ENCODE measurements at places on chromosomes 2 and 18.

DNA sequence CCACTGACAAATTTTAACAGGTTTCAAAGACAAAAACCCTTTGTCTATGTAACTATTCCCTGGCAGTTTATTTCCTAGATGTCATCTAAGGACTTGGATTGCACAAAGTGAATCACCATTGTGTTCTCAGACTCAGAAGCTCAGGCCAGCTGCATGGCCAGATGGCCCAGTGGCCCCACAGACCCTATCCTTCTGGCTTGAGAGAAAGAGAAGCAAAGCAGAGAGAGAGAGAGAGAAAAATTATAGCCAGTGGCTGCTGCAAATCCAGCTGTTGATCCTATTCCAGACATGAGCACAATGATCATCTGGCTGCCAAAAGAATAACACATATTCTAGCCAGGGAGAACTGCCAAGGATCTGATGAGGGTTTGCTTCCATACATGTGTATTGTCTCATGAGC is 25.8 kb downstream of the CTLA4 start:
- peak; percentile 92 for DNase-seq

- no peak for DNase-seq
These were observed 305.0 kb downstream of the PTH2R start for GRCh38 chr2:208711598-208711997.

DNA sequence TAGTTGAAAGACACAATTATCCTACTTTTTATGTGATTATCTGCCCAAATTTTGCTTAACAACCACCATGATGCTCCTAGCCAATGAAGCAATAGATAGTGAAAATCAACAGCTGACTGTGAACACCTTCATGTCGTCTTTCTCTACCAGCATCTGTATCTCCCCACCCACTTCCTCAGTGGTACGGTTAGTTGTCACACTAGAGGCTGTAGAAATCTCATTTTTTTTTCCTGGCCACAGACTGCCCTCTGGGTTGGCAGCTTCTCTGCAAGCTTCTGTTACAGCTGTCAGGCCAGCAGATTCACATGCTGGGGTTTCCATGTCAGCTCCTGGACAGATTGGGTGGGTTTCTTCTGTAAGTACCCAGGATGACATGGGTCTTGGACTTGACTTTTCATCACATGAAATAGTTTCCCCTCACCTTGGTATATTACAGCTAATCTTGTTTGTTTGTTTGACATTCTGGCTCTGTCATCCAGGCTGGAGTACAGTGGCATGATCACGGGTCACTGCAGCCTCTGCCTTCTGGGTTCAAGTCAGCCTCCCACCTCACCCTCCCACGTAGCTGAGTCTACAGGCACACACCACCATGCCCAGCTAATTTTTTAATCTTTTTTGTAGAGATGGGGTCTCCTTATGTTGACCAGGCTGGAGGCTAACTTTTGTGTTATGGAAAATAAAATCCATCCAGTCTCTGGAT is 24.3 kb downstream of the STAT4 start:
- DNase-seq = no peak

GRCh38 chr18:48475635-48476549 is 62.9 kb upstream of the CTIF start:
- DNase-seq = peak; percentile 69

DNA sequence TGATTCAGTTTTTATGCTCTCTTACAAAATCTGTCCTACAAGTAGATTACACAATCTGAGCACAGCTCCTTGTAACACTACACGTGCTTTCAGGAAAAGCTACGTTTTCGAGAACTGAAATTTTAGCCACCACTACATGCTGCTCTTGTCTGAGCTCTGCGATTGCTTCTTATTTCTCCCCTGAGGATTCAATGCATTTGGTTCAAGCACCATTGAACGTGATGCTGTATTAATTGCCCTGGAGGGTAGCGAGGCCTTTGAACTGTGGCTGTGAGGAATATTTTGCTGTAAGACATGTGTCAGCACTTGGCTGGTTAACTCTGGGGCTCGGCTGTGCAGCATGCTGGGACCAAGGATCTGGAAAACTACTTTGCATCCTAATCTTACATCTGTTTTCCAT is 405.8 kb downstream of the EPHA4 start:
- peak; percentile 89 for DNase-seq

GRCh38 chr18:46705521-46705920 is 48.5 kb upstream of the LOXHD1 start:
- no peak for DNase-seq

DNA sequence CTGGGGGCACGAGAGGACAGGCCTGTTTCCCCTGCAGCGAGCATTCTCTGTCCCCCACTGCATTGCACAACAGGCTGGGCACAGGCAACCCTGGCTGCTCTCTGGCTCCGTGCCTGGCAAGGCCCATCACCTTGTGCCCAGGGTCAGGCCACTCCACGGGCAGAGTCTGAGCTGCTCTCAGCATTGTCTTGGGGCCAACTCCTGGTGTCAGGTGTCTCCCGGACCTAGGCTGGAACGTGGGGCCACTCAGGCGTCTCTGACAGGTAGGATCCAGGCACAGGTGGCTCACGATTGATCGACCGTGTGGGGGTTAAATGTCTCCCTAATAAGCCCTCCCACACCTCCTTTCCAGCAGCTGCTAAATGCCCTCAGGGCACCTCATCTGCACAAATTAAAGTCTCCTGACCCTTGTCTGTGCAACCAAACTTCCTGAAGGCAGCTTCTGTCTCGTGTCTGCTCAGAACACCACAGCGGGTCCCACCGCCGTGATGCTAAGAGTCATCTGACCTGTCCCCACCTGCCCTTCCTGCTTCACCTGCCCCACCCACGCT is 66.6 kb upstream of the GPC1 start:
- no peak for DNase-seq

DNA sequence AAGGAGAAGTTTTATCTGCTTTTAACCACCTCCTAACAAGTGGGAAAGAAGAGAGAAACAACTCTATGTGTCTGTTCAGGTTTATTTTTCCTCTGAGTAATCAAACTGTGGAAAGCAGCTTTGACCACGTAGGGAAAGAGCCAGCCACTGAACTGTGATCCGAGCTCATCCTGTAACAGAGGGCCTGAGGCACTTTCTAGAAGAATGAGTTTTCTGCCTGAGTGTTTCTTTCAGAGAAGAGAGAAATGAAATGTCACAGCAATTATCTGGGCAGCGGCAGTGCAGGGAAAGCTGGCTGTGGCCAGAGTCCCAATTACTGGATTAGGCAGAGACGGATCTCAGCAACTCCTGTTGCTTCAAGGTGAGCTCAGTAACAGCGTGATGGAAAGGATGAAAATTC is 151.9 kb downstream of the CD226 start:
- DNase-seq = no peak

DNA sequence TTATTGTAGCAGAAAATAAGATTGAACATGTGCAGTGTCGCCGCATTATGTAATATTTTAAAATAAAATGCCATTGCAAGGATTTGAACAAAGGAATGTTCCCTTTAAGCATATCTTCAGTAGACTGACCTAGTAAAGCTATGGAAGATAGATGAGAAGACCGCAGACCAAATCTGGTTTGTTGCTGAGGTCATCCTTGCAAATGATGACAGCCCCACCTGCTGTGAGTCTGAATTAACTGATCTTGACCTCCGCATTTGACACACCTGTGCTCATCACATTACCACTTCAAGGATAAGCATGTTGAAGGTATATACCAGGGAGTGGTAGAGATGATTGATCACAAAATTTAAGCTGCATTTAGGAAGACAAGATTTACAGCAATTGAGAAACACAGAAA is 96.2 kb downstream of the NYAP2 start:
- DNase-seq = no peak

- DNase-seq = no peak
These were observed 282.9 kb upstream of the RGPD4 start for GRCh38 chr2:107543793-107544192.

- no peak for DNase-seq
These were observed 33.6 kb upstream of the SMAD2 start for GRCh38 chr18:47964053-47964452.

GRCh38 chr2:61722800-61723199 is 131.1 kb downstream of the FAM161A start:
- DNase-seq = no peak

Measured in muscle of arm (tissue), 14 donors.